ENCODE measurements at places on chromosomes 6 and 20.

DNA sequence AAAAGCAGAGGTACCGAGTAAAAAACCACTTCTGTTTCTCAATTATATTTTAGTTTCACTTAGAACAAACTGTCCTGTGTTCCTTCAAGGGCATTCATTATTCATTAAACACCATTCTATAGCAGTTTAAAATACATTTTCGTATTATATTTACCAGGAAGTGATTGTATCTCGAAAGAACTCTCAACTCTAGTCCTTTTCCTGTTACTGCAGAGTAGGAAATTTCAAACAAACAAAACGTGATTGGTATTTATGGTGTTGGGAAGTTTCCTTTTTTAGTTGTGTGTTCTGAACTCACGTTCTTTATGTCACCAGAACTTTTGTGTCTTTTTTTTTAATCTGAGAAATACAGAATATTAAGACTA, 139.5 kb upstream of the BTBD3 start:
- no peak for DNase-seq

- DNase-seq: no peak
These were observed 764.8 kb upstream of the ADGRB3 start for GRCh38 chr6:67870321-67870720.

- no peak for DNase-seq
These were observed 194.6 kb downstream of the ZDHHC14 start for GRCh38 chr6:157575436-157576145.

GRCh38 chr20:79565-79964, 7.9 kb upstream of the DEFB125 start:
- no peak for DNase-seq

DNA sequence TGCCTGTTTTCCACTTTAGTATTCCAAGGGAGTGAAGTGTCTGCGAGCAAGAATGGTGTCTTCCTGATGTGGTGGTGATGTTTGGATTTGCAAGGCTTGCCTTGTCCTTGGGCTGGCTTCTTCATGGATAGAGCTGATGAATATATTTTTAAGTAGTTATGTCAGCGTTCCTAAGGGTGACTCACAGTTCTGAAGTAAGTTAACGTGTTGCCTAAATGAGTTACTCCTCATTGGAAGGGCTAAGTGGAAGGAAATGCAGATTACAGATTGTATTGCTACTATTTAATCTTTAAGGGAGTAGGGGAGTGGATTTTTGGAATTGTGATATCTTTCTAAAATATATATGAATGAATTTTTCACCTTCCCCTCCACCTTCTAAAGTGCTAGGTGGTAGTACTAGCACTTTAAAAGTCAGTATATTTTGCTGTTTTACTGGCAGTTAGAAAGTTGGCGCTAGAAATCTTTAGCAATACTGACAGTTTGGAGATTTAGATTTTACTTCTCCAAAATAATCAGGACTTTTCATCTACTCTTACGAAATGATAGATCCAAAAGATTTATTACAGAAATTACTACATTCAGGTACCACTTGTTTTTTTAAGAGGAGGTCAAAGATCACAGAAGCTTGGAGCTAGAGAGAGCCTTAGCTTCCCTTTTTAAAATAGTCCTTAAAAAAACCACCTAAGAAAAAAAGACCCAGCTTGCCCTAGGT, 197.4 kb downstream of the JARID2 start:
- DNase-seq: no peak

- DNase-seq: no peak
These were observed 34.0 kb downstream of the NUDT3 start for GRCh38 chr6:34358389-34358905.

- DNase-seq: peak; percentile 35
These were observed 44.2 kb upstream of the SUPT3H start for GRCh38 chr6:45421709-45422502.

DNA sequence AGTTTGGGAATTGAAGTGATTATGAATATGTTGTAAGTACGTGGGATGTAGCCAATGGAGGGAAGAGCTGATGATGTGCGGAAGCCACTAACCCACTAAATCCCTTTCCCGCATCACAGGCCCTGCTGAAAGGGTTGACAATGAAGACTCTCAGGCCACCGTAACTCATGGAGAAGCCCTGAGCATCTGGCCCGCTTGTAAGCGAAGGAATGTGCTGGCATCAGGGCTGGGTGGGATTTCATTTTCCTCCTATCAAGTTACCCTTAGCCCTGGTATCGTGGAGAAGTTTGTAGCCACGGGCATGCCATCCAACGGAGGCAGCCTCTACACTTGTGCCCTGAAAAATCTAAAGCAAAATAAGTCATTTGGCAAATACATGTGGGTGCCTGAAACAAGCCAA, 355.0 kb downstream of the CDH26 start:
- DNase-seq: no peak

DNA sequence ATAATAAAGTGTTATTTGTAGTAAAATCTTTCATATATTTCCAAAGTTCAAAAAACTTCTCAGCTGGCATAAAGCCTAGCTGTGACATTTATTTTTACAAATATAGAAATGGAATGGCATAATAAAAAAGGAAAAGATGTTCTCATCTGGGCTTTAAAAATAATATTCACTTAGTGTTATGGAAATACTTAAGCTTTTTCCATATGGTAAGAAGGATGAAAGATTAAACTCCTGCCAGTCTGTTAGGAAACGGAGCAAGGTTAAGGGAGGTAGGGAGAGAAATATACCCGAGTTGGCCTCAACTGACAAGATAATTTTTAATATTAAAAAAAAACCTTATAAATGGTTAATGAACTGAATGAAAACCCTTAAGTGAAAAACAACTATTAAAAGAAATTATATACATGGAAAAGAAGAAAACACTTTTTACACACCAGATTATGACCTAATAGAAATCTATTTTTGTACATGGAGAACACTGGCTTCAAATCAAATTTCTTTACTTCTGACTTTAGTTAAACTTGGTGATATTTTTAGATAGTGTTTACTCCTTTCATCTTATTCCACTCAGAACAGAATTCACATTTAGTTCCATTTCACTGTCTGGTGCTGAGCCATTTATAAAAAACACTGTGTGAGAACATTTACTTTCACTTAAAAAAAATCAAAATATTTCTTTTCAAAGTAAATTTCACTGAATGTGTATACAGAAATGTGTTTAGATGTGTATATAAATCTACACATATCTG, 137.0 kb downstream of the DST start:
- no peak for DNase-seq

DNA sequence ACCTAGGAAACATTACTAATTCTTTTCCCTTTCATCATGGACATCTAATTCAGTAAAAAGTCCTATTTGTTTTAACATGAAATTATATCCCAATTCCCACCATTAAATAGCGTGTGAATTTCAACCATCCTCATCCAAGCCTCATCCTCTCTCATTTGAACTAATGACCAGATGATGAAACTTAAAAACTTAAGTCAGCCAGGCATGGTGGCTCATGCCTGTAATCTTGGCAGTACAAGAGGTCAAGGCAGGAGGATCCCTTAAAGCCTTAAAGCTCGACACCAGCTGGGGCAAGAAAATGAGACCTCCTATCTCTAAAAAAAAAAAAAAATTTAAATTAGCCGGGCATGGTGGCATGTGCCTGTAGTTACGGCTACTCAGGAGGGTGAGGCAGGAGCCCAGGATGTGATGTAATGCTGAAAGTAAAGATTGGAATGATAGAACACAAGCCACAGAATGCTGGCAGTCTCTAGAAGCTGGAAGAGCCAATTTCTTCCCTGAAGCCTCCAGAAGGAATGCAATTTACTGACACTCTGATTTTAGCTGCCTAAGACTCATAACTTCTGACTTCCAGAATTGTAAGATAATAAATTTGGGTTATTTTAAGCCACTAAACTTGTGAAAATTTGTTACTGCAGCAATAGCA, 27.1 kb upstream of the HAO1 start:
- DNase-seq: no peak

DNA sequence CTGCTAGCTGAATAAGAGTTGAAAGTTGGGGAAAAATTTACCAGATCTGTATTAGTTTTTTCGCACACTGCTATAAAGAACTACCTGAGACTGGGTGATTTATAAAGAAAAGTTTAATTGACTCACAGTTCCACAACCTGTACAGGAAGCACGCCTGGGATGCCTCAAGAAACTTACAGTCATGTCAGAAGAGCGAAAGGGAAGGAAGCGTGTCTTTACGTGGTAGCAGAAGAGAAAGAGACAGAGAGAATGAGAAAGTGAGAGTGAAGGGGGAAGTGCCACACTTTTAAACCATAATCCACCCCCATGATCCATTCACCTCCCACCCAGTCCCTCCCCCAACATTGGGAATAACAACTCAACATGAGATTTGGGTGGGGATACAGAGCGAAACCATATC, 79.6 kb downstream of the KHDC1L start:
- no peak for DNase-seq

GRCh38 chr20:39376788-39377187, 414.6 kb downstream of the DHX35 start:
- DNase-seq: no peak

GRCh38 chr20:41348430-41349172, 8.0 kb downstream of the LPIN3 start:
- no peak for DNase-seq

GRCh38 chr6:10276106-10276505, 138.8 kb downstream of the TFAP2A start:
- no peak for DNase-seq

DNA sequence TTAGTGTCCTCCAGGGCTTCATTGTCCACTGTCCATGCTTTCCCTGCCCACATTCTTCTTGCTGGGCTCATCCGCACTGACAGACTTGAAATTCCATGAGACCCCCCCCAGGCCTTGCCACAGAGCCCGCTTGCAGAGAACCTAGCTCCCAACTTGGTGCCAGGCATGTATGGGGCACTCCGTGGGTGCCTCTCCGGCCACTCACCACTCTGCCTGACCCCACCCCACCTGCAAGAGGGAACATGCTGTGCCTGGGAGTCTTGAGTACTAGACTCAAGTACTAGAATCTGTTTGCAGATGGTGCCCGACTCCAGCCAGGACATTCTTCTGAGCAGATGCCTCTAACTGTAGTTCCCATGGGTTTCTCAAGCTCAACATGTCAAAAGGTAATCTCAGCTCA, 47.9 kb downstream of the TRERF1 start:
- DNase-seq: no peak

- peak; percentile 22 for DNase-seq
These were observed 227.2 kb downstream of the EPM2A start for GRCh38 chr6:145508107-145508506.

GRCh38 chr20:23152902-23153301, 66.8 kb upstream of the CD93 start:
- no peak for DNase-seq

DNA sequence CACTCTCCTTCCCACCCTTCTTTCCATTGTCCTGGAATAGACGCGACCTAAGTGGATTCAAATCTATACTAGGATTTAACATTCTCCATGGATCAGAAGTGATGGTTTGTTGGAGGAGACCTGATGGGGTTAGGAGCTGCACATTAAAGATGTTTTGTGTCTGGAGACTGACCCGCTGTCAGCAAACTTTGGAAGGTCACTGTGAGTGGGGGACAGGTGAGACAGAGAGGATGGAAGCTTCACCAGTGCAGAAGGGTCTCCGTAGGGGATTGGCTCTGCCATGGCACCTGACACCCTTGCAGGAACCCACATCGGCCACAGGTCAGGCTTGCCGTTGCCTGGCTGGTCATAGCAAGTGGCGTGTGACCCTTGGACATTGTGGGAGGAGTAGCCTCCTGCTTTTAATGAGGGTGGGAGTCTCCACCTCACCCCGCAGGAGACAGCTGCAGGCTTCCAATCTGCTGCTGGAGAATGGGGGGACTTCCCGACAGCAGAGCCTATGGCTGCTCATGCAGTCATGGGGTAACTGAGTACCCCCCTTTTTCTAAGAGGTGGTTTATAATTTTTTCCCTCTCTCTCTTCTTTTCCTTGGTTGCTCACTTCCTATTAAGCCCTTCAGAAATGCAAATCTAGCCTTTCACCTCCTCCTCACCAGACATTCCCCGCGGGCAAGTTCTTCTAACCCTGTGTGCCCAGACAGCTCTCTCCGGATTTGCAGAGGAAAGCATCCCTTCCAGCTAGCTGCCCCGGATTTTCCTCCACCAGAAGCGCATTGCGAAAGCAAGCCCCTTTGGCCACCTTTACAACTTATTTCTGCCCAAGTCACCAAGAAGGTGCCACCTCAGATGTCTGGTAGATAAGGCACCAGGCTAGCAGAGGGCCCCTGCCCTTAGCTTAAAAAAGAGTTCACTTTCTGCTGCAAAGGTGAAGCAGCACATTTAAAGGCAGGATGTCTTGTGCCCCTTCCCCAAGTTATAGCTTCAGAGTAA, 53.5 kb downstream of the DACT2 start:
- no peak for DNase-seq

GRCh38 chr20:52676283-52676995, 295.7 kb upstream of the TSHZ2 start:
- DNase-seq: no peak

GRCh38 chr6:166796610-166797009, 159.7 kb downstream of the RNASET2 start:
- DNase-seq: no peak

DNA sequence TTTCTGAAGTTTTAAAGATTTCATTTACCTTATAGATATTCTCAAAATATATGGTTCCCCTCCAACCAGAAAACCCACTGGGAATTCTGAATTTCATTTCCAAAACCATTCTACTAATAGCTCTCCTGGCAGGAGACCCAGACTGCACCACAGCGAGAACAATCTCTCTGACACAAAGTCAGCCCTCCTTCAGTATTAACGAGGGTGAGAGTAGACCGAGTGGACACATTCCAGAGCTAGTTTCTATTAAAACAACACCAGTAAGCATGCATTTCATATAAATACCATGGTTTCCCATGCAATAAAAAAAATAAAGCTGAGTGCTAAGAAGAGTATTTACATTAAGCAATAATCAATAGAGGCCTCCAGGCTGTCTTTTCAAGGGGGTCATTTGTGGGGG, 899.6 kb upstream of the SLC35B3 start:
- DNase-seq: no peak

DNA sequence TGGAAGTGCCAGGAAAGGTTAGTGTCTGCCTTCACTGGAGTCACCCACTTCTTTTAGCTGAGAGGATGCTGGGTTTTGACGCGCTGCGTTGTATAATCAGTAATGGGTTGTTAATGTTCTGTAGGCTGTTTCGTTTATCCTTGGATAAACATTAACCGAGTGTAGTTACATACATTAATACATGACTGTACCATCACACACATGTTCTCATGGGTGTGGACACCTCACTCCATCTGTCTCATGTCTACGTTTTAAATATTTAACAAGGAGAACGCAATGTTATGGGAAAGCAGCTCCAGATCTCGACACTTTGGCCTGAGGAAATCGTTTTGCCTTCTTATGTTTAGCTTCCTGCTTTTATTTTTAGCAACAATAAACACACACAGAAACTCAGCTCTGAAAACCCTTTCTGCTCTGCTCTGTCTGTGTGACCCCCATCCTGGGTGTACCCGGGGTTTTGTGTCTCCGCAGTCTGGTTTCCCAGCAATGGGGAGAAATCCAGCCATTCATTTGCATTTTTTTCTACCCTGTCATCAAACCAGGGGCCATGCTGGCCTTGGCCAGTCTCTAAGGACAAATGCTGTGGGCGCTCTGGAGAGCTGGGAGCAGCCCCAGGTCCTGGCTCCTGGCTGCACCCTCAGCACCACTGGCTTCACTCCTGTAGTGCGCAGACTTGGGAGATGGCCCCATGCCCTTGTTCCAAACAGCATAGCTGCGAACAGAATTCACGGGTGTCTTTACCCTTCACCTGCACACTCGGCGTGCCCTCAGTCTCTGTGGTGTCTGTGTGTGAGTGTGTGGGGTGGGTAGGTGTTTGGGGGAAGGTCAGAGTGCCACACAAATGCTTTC, 110.8 kb downstream of the ERMARD start:
- no peak for DNase-seq

GRCh38 chr6:27293436-27294098, 18.5 kb downstream of the POM121L2 start:
- no peak for DNase-seq

All from NAMALWA (cell line).